ENCODE measurements at places on chromosomes 12 and 14.

- no peak for DNase-seq
These were observed 3.0 kb downstream of the SMCO3 start for GRCh38 chr12:14810953-14811483.

DNA sequence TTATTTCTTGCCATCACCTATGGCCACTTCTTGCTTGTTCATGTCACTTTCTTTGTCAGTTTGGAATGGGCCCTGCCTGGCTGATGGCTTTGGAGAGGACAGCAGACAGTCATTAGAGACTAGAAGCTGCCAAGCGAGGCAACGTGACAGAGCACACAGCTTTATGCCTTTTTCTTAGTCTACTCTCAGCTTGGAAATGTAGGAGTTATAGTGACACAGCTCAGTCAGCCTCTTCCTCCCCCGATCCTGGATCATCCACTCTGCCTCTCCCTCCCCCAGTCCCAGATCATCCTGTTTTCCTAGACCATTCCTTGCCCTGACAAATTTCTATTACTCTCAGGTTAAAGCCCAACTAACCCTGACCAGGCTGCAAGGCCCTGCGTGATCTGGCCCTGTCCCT lies 26.6 kb downstream of the ETV6 start:
- DNase-seq: no peak

DNA sequence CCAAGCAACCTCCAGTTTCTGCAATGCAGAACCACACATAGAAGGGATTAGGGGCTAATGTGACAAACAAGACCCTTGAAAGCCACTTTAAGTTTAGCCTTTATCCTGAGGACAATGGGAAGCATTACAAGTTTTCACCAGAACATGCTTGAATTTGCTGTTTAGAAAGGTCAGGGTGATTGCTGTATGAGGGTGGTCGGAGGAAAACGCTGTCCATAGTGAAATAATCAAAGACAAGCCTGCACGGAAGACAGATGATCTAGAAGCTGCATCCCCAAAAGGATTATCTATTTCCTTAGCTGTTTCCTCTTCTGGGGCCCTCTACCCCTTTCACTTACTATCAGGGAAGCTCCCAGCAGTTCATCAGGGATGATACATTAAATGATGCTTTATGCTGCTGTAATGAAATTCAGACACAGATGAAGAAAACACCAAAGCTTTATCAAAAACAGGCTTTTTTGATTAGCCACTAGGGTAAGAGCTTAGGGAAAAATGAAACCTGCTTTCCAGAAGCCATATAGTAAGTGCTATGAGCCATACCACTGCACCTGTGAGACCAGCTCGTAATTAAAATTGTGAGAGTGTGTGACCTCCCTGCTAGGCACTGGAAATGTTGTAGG lies 6.5 kb downstream of the HAL start:
- DNase-seq: no peak

- no peak for DNase-seq
These were observed 248.1 kb downstream of the CACNA1C start for GRCh38 chr12:2300886-2301285.

- DNase-seq: no peak
These were observed 89.2 kb upstream of the HSPB8 start for GRCh38 chr12:119089380-119090013.

Measured in stimulated activated naive CD8-positive, alpha-beta T cell treated with anti-CD3 and anti-CD28 coated beads, Interleukin-15, amount 100 ng/mL, for 72 hours (primary cell).